Stimulated activated CD4-positive, alpha-beta T cell treated with anti-CD3 and anti-CD28 coated beads, Interleukin-1b, Interleukin-23, amount 100 ng/mL, for 4 hours (primary cell): ENCODE measurements at places on chromosomes 16 and 17.

GRCh38 chr17:63985387-63986140, 12.6 kb upstream of the PRR29 start:
- DNase-seq: no peak

- DNase-seq: peak; percentile 57
Measured at GRCh38 chr16:57475711-57476339, 10.5 kb downstream of the DOK4 start.

DNA sequence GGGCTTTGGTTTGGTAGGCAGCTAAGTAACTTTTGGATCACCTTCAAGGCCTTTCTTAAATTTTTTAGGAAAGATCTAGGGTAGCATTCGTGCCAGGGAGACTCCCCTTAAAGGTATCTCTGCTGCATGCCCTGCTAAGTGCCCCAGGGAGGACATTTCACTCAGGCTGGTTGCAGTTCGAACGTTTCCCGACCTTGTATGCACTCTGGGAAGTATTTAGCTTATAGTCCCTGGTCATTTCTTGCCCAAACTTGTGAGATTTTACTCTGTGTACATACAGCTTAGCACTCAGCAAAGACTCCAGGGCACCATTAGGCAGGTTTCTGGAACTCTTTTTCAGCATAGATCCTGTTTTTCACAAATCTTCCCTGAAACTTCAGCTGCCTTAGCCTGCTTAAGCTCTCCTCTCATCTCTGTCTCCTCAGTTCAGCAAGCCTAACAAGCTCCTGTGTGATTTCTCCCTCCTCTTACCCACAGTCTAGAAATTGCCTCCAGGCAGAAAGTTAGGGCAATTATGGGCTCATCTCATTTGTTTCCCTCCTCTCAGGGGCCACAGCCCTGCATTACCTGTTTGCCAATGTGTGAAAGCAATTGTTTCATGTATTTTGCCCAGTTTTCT, 84.6 kb downstream of the MRTFB start:
- no peak for DNase-seq

- DNase-seq: no peak
Measured at GRCh38 chr17:31394544-31394943, 3.1 kb downstream of the RAB11FIP4 start.

GRCh38 chr16:69327585-69328310, 2.6 kb downstream of the PDF start:
- no peak for DNase-seq

GRCh38 chr17:27496005-27496404, 39.8 kb downstream of the KSR1 start:
- DNase-seq: no peak

- no peak for DNase-seq
Measured at GRCh38 chr17:79466562-79467350, 144.1 kb downstream of the RBFOX3 start.

DNA sequence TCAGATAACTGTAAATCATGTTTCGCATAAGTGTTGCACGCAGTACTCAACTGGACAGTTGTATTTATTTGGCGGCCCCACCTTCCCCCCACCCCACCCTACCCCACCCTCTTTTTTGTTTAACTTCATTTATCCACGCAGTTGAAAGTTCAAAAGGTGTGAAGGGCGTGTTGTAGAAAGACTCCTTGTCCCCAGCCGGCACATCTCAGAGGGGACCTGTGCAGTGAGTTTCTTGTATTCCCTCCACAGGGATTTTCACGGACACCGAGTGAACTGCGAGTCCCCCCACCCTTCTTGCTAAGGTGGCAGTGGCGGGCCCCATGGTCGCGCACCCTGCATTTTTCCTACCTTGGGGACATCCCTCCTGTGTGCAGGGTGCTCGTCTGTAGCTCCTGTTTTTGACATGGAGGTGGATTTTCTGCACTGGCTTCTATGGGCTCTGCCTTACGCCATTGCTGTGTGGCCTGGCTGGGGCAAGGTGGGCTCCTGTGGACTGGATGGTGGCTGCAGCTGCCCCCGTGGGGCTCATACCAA, 36.2 kb downstream of the ADCY7 start:
- DNase-seq: no peak

GRCh38 chr16:83005653-83006160, 378.9 kb downstream of the CDH13 start:
- DNase-seq: no peak
